ENCODE measurements at places on chromosomes 5 and 9.

DNA sequence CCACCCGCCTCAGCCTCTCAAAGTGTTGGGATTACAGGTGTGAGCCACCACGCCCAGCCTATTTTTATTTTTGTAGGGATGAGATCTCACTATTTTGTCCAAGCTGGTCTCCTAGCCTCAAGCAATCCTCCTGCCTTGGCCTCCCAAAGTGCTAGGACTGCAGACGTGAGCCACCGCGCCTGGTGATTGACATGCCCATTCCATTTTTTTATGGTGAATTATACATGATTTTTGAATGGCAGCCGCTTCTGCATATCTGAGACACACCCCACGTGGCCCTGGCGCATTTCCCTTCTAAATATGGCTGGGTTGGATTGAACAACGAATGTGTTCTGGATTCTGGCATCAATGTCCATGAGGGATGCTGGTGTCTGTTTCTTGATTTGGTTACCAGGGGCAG is 22.7 kb downstream of the PLPP7 start:
- no peak for DNase-seq

GRCh38 chr5:130068101-130068500 is 163.8 kb downstream of the CHSY3 start:
- DNase-seq = no peak

DNA sequence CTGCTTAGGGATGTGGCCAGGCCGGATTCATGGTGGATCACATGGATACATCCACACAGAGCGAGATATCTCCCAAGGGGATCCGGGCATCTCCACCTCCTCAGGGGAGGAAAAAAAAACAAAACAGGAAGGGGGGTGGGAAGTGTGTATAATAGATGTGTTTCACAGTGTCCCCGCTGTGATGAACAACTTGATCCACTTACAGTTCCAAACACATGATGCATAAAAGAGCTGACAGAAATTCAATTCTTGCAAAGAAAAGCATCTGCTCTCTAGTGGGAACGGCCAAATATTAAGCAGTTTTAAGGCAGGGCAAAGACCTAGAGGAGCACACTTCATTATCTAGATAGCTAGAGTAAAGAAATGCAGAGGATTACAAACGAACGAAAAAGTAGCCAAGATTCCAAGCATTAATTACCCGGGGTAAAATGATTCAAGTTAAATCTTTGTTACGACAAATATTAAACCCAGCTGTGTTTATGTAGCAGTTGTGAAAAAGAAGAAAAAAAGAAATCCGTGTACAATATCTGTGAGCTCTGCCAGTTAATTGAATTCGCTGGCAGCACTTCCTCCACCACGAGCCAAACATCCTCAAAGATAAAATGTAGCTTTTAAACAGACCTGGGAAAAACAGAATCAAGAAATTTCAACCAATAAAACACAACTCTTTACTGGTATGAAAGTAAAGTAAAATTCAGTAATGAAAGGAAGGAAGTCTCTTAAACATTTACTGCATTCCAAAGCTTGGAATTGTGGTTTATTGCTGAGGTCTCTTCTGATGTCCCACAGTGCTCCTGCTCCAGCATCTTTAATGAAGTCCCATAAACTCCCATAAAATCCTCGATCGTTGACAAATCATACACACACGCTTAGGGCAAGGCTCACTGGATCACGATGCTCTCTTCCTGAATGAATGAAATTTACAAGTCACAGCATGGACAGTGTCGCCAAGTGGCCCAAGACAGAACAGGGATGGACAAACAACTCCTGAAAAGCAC is 213.0 kb downstream of the CRB2 start:
- no peak for DNase-seq

- DNase-seq = no peak
Measured at GRCh38 chr5:14178671-14179211, 35.6 kb downstream of the TRIO start.

GRCh38 chr9:6330958-6331634 is 2.9 kb downstream of the TPD52L3 start:
- no peak for DNase-seq

DNA sequence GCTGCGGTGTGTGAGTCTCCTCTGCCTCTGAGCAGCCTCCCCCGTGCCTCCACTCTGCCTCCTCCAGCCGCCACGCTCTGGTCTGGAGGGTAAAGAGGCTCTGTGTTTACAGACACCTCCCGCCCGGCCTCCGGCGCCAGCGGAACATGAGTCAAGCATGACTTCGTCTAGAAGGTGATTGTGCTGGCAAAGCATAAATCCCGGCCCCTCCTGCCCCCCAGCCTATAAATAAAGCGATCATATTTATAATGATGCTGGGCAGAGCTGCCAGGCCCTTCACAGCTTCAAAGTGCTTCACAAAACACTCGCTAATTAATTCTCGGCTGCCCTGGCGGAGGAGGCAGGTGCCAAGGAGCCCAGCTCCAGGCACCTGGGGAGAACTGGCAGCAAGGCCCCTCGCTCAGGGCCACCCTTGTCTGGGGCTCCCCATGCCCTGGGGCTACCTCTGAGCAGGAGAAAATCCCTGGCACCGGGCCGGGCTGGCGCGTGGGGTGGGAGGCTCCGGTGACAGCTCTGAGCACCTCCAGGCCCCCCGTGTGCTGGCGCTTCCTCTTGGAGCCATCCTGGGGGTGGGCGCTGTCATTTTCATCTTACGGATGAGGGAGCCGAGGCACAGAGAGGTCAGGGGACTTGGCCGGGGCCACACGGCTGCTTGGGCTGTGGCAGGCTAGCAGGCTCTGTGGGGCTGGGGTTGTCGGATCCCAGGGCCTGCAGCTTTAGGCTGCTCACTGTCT is 87.8 kb downstream of the RXRA start:
- DNase-seq = no peak
